ENCODE measurements at places on chromosomes 1 and 21.

GRCh38 chr1:221851336-221851735 is 109.4 kb upstream of the DUSP10 start:
- DNase-seq = no peak

GRCh38 chr1:218249338-218250140 is 35.6 kb upstream of the RRP15 start:
- DNase-seq = no peak

DNA sequence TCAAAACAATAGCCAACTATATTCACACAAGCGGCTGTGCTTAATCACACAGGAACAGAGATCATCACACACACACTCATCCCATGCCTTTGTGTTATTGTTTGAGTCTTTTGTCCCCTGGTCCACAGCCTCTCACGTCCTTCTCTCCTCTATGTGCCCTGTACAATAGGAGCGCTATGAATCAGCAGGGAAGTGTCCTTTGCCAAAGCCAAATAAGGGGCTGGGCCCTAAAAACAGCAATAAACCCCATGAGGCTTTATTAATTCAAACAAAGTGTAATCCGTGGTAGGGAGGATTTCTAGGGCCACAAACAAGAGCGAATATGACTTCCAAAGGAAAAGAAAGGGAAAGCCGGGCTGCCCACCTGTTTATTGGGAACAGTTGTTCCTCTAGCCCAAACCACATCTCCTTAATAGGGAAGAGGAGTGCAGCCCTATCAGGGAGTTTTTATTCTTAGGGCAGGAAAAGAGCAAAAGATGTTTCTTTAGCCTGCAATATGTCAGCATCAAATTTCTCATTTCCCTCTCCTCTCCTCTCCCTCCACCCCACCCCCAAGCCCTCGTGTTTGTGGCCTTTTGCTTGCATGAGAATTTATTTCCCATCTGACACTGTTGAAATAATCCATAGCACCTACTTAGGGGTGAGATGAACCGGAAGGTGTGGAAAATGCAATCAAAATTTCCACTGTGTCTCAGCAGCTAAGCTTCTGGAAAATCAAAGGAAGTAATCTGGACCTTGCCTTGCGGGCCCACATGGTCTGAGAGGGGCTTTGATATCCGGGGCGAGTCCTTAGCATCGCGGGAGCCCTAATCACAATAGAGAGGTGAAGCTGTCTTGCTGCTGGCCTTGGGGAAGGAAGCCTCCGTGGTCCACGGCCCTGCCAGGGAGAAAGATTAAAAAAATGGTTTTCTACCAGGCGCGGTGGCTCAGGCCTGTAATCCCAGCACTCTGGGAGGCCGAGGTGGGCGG is 45.3 kb upstream of the ITPKB start:
- DNase-seq = no peak

GRCh38 chr1:11031624-11032262 is 15.3 kb downstream of the MASP2 start:
- DNase-seq = no peak

DNA sequence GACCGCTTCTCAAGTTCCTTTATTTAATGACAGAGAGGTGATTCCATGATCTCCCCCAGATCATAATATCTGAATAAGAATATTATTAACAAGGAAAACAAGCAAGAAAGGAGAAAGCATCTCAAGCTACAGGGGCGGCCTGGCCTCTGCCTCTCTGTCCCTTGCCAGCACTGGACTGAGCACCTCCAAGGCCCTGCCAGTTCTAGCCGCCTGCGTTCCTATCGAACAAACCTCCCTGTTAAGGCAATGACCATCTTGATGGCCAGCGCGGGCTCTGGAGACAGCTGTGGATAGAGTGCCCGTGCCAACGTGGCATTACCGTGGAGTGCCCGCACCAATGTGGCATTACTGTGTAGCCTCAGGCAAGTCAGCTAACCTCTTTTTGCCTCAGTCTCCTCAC is 84.8 kb downstream of the NPHP4 start:
- DNase-seq = no peak

GRCh38 chr1:173405834-173406233 is 71.3 kb upstream of the PRDX6 start:
- DNase-seq = no peak

GRCh38 chr1:175808999-175809398 is 65.6 kb upstream of the TNR start:
- no peak for DNase-seq

GRCh38 chr1:217734973-217735372 is 103.8 kb downstream of the SPATA17 start:
- DNase-seq = no peak

GRCh38 chr1:99737016-99737415 is 29.4 kb downstream of the FRRS1 start:
- no peak for DNase-seq

DNA sequence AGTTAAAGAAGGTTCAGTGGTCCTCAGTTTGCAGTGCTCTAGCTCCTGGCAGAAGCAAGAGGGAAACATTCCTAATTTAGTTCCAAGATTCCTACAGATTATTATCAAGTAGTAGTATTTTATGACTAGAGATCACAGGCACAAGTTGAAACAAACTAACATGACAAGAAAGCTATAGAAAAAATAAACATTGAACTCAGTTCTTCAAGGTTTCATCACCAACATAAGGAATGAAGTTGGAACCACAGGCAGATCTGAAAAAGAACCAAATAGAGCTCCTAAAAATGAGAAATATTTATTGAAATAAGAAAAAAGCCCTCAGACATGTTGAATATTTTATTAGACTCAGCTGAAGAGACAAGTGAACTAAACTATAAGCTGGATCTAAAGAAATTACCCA is 40.6 kb downstream of the PDC start:
- DNase-seq = no peak

GRCh38 chr1:77370161-77370560 is 88.3 kb downstream of the AK5 start:
- DNase-seq = no peak

GRCh38 chr1:119732465-119733168 is 20.9 kb downstream of the PHGDH start:
- DNase-seq = no peak

DNA sequence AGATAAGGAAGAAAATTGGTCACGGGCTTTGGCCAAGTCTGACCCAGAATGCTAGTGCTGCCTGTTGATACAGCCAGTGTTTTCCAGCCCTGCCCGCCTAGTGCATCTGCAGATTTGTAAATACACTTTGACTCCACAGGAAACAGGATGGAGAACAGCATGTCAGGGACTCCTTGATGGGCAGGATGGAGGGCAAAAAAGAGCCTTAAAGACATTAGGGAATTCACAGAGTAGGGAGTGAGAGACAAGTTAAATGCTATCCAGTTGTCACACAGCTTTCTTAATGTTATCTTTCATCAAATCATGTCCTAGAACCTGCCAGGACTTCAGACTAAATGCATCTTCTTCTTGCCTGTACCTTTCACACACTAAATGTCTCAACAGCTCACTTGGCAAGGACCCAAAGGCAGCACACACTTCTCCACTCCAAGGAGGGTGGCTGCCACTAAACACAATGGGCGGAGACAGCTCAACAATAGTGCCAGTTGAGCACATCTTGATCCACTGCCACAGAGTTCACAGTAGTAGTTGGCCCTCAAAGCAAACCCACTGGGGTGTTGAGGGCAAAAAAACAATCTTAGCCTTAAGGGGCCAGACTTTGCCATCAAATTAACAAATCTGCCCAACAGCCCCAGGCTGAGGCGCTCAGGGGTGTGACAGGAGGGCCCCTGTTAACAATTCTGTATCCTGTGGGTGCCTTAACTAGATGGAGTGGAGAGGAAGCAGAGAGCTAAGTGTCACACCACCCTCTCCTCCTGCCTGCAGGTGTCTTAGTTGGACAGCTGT is 2.7 kb downstream of the HIVEP3 start:
- no peak for DNase-seq

DNA sequence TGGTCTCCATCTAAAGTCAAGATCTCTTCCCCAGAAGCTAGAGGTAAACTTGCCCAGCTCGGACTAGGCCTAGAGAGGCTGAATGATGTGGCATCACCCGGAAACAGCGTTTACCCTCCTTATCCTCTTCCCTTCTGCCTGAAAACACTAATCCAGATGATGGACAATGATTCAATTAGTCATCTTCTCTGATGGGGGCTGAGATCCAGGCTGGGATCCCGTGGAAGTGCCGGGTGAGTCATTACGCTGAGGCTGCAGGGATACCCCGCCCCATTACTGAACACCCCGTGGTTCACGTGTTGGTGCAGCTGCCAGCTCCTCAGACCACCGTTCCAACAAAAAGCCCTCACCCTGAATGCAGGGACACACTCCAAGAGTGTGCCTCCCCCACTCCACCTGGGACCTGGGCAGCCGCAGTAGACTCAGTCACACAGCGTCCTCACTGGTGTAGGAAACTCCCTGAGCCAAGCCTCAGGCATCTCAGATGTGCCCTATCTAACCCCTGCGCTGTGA is 2.0 kb downstream of the S100A6 start:
- peak; percentile 20 for DNase-seq

GRCh38 chr1:186864296-186864695 is 35.5 kb downstream of the PLA2G4A start:
- no peak for DNase-seq

GRCh38 chr1:64683419-64683818 is 61.5 kb upstream of the RAVER2 start:
- DNase-seq = no peak

DNA sequence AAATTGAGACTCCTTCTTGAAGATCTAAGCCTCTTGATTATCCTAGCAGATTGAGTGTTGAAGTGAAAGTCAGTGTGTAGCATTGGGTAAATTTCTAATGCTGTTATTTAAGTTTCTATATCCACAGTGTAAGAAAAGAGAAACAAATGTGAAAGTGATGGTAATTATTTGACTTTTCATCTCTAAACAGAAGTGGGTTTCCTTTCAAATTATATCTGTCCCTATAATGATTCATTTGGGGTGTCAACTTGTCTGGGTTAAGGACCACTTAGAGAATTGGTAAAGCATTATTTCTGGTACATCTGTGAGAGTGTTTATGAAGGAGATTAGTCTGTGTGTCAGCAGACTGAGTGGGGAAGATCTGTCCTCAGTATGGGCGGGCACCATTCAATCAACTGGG is 133.0 kb upstream of the HMCN1 start:
- no peak for DNase-seq

- no peak for DNase-seq
These were observed 133.1 kb upstream of the C1orf174 start for GRCh38 chr1:4033129-4033676.

- DNase-seq = no peak
These were observed 250.0 kb downstream of the GRIK1 start for GRCh38 chr21:29689753-29690152.

GRCh38 chr1:42211224-42211623 is 46.7 kb upstream of the GUCA2A start:
- DNase-seq = no peak

DNA sequence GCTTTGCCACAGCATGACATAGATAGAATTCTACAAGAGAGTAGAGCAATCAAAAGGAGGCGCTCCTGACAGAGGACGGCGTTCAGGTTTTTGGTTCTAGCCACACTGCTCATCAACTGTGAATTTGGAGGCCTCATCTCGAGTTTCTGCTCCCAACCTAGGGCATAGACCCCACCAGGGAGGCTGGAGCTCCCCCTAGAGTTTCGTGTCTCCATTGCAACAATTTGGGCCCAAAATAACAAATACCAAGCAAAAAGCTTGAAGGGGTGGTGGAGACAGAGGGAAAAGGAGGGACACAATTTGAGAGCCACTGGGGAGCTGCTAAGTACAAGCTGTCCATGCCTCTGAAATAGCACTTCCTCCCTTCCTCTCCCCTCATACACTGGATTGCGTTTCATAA is 297.0 kb downstream of the GPATCH2 start:
- DNase-seq = no peak

DNA sequence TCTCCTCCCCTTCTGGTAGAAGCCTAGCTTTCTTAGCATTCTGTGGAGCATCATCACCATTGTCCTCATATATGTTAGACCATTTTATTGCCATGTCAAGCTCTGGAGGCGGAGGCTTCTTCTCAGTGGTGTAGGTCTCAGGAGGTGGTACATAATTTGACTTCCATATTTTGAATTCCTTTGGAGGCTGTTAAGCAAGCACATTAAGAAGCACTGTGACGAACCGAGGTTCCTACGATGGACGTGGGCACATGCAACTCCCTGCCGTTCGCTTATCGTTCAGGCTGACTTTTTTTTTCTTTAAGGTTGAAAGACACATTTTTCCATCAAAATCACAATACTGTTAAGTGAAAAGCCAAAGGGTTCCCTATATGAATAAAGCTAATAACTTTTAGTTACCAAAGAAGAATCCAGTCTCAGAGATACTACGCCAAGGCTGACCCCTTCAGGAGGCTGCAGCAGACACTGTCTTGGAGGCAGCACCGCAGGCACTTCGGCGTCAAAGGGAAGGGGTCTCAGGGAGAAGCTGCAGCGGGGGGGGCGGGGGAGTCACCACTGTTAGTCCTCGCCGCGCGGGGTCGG is 835 bp downstream of the C1orf52 start:
- no peak for DNase-seq

GRCh38 chr1:231731268-231731667 is 104.7 kb downstream of the DISC1 start:
- no peak for DNase-seq

Data from effector memory CD4-positive, alpha-beta T cell (primary cell).